Caki2 (cell line): ENCODE measurements at places on chromosomes 1 and 21. TPM values are rescaled to one million over a fixed set of nuclear protein-coding genes. Genes with fewer than 3 reads are reported as not detected.

- no peak for DNase-seq
These were observed 43.1 kb downstream of the ZNF281 start for GRCh38 chr1:200366577-200367253.

- DNase-seq = no peak
These were observed 18.9 kb downstream of the FGGY start for GRCh38 chr1:59315529-59316463.

DNA sequence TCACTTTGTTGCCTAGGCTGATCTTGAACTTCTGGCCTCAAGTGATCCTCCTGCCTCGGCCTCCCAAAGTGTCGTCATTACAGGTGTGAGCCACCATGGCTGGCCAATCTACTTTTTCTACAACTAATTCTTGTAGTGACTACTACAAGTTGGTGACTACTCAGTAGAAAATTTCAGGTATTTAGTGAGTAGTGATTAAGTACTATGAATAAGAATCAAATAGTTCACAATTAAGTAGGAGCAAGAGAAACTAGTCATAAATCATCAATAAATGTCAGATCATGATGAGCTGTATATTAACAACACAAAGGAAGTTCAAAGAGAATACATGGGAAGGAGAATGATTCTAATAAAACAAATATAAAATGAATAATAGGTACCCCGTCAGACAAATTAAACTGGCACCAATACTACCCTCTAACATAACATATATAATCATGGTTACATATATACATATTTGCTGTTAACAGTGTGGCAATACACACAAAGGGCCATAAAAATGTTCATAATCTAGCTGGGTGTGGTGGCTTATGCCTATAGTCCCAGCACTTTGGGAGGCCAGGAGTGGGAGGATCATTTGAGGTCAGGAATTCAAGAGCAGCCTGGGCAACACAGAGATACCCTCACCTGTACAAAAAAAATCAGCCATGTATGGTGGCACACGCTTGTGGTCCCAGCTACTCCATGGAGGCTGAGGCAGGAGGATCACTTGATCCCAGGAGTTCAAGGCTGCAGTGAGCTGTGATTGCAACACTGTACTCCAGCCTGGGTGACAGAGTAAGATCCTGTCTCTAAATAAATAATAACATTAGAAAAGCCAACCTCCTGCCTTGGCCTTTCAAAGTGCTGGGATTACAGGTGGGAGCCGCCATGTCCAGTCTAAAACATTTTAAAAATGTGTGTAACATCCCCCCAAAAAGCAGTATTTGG is 19.1 kb downstream of the YY1AP1 start:
- DNase-seq = no peak

GRCh38 chr21:10627316-10627863 is 106.0 kb downstream of the TPTE start:
- DNase-seq = no peak

GRCh38 chr1:227411066-227411465 is 92.8 kb upstream of the CDC42BPA start:
- no peak for DNase-seq

DNA sequence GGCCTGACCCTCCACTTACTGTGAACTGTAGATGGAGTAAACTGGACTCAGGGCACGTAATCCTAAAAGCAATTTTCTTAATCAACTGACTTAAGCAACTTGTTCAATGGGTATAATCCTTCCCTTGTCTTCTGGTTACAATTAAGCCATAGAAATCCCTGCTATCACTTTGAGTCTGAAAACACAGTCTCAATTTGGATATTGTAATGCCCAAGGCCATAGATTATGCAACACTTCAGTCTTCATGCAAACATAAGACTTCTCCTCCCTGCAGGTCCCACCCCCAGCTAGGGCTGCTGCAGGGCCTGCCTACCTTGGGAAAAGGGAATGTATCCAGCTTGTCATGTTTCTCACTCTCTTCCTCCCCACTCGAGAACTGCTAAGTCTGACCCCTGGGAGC is 6.2 kb upstream of the SLC5A9 start:
- DNase-seq = no peak

DNA sequence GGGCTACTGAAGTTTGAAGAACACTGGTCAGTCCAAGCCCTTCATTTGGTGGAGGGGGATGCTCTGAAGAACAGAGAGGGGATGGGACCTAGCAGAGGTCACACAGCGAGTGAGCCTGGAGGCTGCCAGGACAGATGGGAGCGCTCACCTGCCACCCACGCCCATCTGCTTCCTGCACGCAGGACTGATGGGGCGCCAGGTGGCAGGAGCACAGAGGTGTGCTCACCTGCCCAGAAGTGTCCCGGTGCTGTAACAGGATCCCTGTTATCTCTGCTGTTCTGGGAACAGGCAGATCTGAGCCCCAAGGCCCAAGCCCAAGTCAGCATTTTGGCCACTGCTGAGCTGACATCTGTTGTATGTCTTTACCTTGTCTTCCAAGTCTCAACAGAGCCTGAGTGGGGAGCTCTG is 40.5 kb downstream of the EPHB2 start:
- DNase-seq = no peak

GRCh38 chr21:35428489-35428888 is 379.4 kb upstream of the RUNX1 start:
- DNase-seq = no peak

DNA sequence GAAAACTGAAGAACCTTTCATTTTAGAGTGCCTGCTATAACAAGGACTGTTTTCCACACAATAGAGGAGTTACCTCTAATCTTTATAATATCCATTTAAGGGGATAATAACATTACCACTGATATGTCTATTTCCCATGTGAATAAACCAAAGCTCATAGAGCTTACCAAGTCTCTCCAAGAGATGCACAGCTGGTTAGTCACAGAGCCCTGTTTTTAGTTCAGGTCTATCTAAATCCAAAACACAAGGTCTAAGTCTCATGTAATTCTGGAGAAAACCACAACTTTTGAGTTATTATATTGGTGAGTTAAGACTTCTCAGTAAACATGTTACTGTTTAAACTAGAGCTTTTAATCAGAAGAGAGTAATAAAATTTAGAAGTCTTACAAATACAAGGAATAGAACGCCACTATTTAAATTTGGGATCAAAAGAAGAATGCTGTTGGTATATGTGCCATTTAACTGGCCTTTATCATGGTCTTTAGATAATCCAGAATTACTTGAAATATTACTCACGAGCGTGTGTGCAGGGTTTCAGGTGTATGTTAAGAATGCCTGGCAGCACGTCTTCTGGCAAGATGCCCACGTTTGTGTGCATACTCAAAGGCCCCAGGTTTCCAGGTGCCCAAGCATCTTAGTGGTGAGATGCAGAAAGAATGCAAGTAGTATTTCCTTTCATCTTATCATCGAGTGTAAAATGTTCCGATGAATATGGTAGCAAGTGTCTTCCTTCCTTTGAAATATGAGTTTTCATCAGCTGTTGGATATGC is 190.6 kb downstream of the FMN2 start:
- no peak for DNase-seq

GRCh38 chr1:175433532-175434282 is 241.1 kb upstream of the KIAA0040 start:
- no peak for DNase-seq

GRCh38 chr21:35220301-35220700 is 171.2 kb upstream of the RUNX1 start:
- DNase-seq = no peak

GRCh38 chr1:63713627-63714481 is 60.0 kb upstream of the ROR1 start:
- no peak for DNase-seq

- DNase-seq = no peak
These were observed 98.1 kb downstream of the PRDM2 start for GRCh38 chr1:13798120-13798519.

GRCh38 chr1:55210990-55211801 is 4.0 kb downstream of the USP24 start:
- DNase-seq = no peak

DNA sequence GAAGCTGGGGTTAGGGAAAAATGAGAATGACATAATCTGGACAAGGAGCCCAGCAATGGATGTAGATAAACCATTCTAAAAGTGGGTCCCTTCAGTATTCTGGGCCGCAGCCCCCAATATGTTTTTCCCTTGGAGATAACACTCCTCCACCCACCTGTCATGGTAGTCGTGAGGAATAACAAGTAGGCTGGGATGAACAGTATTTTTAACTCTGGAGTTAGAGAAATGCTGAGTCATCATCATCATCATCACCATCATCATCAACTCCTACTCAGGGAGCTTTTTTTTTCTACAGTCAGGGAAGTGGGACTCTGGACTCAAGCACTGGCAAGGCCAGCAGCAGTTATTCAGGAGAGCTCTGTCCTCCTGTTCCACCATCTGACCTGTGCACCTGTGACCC is 12.8 kb downstream of the CADM3 start:
- peak; percentile 10 for DNase-seq

DNA sequence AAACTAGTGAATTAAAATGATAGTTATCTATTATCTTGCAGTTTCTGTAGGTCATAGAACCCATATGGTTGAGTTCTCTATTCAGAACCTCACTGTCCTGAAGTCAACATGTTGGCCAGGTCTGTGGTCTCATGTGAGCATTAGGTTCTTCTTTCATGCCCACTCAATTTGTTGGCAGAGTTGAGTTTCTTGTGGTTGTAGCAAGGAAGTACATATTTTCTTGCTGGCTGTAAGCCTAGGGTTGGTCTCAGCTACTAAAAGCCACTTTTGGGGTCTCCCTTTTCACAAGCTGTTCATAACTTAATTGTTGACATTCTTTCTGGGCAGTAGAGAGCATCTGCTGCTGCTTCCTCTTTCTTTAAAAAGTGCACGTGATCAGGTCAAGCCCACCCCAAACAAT is 1165.1 kb upstream of the NCAM2 start:
- DNase-seq = no peak

GRCh38 chr1:231206856-231207255 is 34.2 kb upstream of the GNPAT start:
- no peak for DNase-seq

DNA sequence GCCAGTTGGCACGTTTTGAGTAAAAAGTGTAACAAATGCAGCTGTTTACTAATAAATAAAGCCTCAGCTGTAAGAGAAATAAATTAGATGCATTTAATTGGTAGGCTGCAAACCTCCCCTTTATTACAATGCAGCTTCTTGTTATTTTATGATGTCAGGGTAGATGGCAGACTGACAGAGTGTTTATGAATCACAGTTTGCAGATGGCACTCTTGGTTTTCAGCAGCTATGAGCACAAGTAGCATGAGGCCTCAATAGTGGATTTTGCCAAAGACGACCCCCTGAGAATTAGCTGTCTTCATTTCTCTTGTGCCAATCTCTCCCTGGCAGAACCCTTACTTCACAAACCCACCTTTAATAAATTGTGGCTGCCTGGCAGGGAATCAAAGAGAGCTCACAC is 161.2 kb upstream of the C1orf87 start:
- no peak for DNase-seq

GRCh38 chr1:84846387-84846786 is 46.6 kb downstream of the LPAR3 start:
- no peak for DNase-seq

DNA sequence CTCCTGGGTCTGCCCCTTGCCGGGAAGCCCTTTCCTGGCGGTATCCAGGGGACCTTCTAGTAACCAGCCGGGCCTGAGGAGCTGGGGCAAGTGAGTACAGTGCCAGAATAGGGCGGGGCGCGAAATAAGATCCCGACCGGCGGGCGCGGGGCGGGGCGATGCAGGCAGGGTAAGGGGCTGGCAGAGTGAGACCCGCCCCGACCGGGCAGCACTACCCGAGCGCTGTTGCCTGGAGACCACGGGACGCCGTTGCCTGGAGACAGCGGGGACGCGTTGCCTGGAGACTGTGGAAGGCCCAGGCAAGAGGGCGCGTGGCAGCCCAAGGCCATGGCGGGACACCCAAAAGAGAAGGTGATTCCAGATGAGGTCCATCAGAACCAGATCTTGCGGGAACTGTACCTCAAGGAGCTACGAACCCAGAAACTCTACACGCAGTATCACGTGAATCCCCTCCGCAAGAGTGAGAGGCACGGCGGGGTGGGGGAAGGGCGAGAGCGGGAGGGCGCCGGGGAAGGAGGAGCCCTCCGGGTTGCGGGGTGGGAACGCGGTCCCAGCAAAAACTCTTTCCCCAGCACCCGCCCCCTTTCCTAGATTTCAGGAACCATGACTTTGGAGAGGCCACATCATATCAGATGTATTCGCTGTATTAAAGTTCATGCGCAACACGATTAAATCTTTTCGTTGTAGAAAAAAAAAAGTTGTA is 24.3 kb downstream of the EBNA1BP2 start:
- peak; percentile 71 for DNase-seq

DNA sequence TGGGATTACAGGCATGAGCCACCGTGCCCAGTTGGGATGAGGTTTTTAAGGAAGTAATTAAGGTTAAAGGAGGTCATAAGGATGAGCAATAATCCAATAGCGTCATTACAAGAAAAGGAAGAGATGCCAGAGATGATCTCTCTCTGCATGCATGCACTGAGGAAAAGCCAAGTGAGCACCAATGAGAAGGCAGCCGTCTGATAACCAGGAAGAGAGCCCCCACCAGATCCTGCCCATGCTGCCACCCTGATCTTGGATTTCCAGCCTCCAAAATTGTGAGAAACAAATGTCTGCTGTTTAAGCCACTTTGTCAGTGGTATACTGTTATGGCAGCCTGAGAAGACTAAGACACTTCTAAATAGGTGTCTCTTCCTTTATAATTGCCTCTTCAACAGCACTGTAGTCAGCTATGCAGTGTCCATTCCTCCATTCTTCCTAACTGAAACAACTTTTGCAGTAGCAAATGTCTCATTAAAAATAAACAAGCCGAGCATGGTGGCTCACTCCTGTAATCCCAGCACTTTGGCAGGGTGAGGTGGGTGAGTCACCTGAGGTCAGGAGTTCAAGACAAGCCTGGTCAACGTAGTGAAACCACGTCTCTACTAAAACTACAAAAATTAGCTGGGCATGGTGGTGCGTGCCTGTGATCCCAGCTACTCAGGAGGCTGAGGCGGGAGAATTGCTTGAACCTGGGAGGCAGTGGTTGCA is 216.2 kb upstream of the RUNX1 start:
- DNase-seq = peak; percentile 79

DNA sequence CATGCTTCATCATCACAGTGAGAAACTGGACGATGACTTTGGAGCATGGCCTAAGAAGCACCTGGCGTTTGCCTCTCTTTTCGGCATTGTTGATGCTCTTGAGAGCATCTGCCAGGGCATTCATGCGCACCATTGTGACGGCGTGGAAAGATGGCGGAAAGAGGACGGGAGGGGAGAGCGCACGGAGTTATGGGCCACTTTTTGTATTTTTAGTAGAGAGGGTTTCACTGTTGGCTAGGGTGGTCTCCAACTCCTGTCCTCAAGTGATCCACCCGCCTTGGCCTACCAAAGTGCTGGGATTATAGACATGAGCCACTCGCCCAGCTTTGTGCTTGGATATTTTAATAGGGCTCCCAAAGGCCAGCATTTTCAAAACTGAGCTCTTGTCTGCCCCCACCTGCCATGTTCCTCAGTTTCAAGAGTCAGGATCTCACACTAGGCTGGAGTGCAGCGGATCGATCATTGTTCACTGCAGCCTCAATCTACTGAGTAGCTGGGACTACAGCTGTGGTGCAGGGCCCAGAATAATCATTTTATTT is 5.3 kb downstream of the RPS8 start:
- DNase-seq = no peak

- no peak for DNase-seq
These were observed 9.6 kb downstream of the FMO5 start for GRCh38 chr1:147215540-147215916.

The CFAP298 gene
- total RNA-seq = 51.9 and 78.0 TPM in 2 replicates

The CD53 gene
- total RNA-seq = not detected in 2 replicates

The SLC66A1 gene
- 23.5 and 35.2 TPM in 2 replicates for total RNA-seq

The AMY1A gene
- total RNA-seq = not detected in 2 replicates

The ASH1L gene
- total RNA-seq = 9.7 and 21.2 TPM in 2 replicates

The CNR2 gene
- 0.03 TPM in 1 of 2 replicates, not detected in the other for total RNA-seq

The SH3BGR gene
- total RNA-seq = 3.6 and 7.8 TPM in 2 replicates

The MATN1 gene
- not detected in 2 replicates for total RNA-seq

The DMRTB1 gene
- not detected in 2 replicates for total RNA-seq

The GNL2 gene
- total RNA-seq = 15.6 and 31.0 TPM in 2 replicates
